ENCODE measurements at places on chromosomes 4 and X.

DNA sequence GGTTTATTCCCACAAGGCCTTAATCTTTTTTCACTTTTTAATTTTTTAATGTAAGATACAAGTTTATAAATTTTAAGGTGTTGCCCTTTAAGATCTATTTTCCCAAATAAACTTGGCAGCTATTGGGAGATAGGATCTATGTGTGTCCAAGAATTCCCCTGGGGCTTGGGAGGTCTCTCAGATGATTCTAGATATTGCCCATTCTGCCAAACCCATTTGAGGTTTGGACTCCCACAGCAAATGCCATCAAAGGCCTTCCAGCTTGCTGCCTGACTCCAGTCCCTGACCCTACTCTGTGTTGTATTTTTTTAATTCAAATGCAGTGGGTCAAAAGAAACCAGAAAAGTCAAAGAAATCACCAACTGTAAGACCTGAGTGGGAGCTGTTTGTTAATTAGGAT is 120.0 kb upstream of the CHRDL1 start:
- DNase-seq: no peak

GRCh38 chr4:3290889-3291321 is 1.9 kb upstream of the RGS12 start:
- DNase-seq: no peak

DNA sequence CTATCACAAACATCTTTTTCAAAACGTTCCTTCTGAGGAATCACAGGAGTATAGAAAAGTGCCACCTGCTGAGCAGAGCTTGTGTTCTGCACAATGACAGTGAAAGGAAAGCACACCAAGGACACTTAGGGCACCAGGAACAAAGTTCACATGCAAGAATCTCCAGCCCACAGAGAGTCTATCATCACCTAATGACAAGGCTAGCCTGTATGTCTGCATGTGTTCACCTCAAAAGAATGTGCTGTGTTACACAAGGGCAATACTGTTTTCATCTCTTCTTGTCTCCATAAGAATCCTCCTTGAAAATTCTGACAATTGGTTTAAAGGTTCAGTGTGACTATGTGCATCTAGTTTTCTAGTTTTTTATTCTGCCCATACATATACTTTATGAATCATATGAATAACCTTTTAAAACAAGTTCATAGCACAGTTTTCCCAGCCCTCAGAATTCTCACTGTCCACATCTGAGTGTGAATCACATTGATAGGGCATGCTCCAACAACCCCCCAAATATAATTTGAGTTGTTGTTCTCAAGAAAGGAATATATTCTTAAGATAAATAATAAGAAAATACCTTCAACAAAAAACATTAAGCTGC is 118.0 kb downstream of the PWWP3B start:
- no peak for DNase-seq

DNA sequence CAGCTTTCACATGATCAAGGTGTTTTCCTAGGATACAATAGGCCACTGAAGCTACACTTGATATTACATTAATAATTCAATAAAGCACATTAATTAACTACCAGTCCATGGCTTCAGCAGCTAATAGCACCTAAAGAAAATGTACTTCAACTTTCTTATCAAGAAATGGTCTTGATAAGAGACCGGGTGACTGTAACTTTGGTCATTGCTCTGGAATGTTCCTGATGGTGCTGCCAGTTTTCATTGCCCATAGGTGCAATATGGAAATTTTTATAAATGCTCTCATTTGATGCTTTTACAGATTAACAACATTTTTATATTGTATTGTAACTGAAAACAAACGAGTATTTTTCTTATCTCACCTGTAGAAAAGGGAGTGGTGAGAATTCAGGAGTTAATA is 165.4 kb downstream of the SHROOM3 start:
- no peak for DNase-seq
